ENCODE measurements at places on chromosomes 13 and 19. TPM values are rescaled to one million over a fixed set of nuclear protein-coding genes. Genes with fewer than 3 reads are reported as not detected.

TEKTIP1 gene
- total RNA-seq = not detected

GRCh38 chr13:108213946-108214345 is 1.4 kb downstream of the LIG4 start:
- peaks cover 26% of the 10 kb centered on the region for H3K36me3 ChIP-seq
- peak overlapping the region; percentile 24 for H3K27ac ChIP-seq
- H3K4me3 ChIP-seq = peak overlapping the region; percentile 60
- DNase-seq = no peak
- peaks cover 44% of the 10 kb centered on the region for H3K4me1 ChIP-seq

- no peak for DNase-seq
- no peak overlapping the region for H3K27ac ChIP-seq
- H3K36me3 ChIP-seq = no peaks in the 10 kb centered on the region
- H3K27me3 ChIP-seq = peaks cover 80% of the 10 kb centered on the region
- H3K4me3 ChIP-seq = no peak overlapping the region
- H3K4me1 ChIP-seq = peaks cover 12% of the 10 kb centered on the region
Measured at GRCh38 chr13:45849408-45849807, 2.1 kb downstream of the SIAH3 start.

DNA sequence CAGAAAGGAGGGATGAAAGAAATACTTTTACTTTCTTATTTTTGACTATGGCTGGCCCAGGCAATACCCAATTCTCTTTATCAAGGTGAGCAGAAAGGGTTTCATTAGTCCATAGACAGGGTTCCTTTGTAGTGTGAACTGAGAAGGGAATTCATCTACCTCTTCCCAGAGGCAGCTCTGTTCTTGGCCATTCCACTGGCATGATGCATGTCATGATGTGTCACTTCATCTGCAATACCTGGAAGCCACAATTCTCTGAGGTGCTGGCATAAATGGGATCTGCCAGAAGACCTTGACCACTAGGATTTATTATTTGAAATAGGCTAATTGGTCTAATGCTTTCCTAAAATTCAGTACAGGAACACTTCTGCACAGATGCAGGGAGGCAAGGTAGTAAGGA is 542.8 kb downstream of the RFC3 start:
- H3K4me3 ChIP-seq = no peak overlapping the region
- H3K4me1 ChIP-seq = no peaks in the 10 kb centered on the region
- no peaks in the 10 kb centered on the region for H3K27me3 ChIP-seq
- H3K36me3 ChIP-seq = no peaks in the 10 kb centered on the region
- H3K27ac ChIP-seq = no peak overlapping the region
- DNase-seq = no peak

- H3K27me3 ChIP-seq = no peaks in the 10 kb centered on the region
- no peaks in the 10 kb centered on the region for H3K4me1 ChIP-seq
Measured at GRCh38 chr13:106010836-106011235, 524.6 kb downstream of the EFNB2 start.

ERICH4 gene
- not detected for total RNA-seq

DNA sequence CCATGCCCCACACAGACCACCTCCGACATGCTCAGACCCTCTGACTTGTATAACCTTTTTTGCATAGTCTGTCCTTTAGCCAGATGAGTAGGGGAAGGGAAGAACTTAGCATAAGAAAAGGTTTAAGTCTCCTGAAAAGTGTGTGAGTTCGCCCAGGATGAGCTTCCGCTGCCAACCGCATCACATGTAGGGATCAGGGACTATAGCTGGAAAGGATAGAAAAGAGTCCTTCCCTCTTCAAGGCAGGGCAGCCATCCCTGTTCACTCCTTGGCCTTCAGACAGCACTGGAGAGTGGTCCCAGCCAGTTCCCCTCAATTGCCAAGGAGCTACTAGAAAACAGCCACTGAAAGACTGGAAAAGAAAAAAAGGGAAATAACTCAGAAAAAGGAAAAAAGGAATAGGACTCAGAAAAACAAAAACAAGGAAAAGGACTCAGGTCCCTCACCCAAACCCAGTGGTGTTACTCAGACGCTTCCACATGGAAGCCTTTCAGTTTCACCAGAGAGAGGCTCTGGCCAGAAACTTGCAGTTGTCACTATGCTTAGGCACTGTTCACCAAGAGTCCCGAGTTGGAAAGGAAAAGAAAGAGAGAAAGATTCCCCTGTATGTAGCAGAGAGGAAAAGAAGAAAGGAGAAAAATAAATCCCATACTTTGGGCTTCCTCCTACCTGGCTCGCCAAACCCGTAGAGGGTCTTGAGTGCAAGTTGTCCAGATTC is 5.6 kb upstream of the TM9SF2 start:
- no peaks in the 10 kb centered on the region for H3K36me3 ChIP-seq
- H3K27ac ChIP-seq = peak overlapping the region; percentile 92
- H3K27me3 ChIP-seq = no peaks in the 10 kb centered on the region
- peaks cover 47% of the 10 kb centered on the region for H3K4me1 ChIP-seq
- H3K4me3 ChIP-seq = peak overlapping the region; percentile 59

DNA sequence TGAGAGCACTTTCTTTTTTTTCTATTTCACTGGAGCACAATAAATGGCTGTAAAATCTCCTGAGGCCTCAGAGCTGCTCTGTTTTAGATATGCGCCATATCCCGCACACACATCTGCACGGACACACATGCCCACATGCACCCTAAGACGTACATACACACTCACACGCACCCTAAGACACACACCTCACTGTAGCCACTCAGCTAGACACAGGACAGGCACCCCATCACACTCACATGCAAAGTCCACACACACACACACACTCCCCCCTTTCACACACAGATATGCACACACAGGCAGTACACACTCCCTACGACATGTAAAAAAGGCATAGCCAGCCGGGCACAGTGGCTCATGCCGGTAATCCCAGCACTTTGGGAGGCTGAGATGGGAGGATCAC is 8.8 kb downstream of the ELOF1 start:
- peaks cover 26% of the 10 kb centered on the region for H3K36me3 ChIP-seq
- H3K4me1 ChIP-seq = peaks cover 4% of the 10 kb centered on the region
- H3K27me3 ChIP-seq = no peaks in the 10 kb centered on the region
- no peak overlapping the region for H3K27ac ChIP-seq

WDR62 gene
- 17.7 TPM for total RNA-seq

- no peak overlapping the region for H3K4me3 ChIP-seq
- peaks cover 50% of the 10 kb centered on the region for H3K4me1 ChIP-seq
Measured at GRCh38 chr13:114121031-114121430, 11.4 kb downstream of the RASA3 start.

PRR20C gene
- not detected for total RNA-seq

PAK4 gene
- 17.0 TPM for total RNA-seq

CYP4F2 gene
- not detected for total RNA-seq

AKT2 gene
- 107 TPM for total RNA-seq

FPR1 gene
- total RNA-seq = 4.5 TPM

- no peaks in the 10 kb centered on the region for H3K27me3 ChIP-seq
- no peak overlapping the region for H3K27ac ChIP-seq
- no peaks in the 10 kb centered on the region for H3K36me3 ChIP-seq
- DNase-seq = no peak
Measured at GRCh38 chr13:85666356-85666755, 132.9 kb downstream of the SLITRK6 start.

FFAR2 gene
- total RNA-seq = 0.27 TPM

- no peaks in the 10 kb centered on the region for H3K27me3 ChIP-seq
- peaks cover 67% of the 10 kb centered on the region for H3K36me3 ChIP-seq
- H3K4me1 ChIP-seq = peaks cover 25% of the 10 kb centered on the region
- peak; percentile 47 for DNase-seq
- no peak overlapping the region for H3K4me3 ChIP-seq
- H3K27ac ChIP-seq = peak overlapping the region; percentile 62
Measured at GRCh38 chr13:110641055-110642015, 26.0 kb downstream of the NAXD start.

DNA sequence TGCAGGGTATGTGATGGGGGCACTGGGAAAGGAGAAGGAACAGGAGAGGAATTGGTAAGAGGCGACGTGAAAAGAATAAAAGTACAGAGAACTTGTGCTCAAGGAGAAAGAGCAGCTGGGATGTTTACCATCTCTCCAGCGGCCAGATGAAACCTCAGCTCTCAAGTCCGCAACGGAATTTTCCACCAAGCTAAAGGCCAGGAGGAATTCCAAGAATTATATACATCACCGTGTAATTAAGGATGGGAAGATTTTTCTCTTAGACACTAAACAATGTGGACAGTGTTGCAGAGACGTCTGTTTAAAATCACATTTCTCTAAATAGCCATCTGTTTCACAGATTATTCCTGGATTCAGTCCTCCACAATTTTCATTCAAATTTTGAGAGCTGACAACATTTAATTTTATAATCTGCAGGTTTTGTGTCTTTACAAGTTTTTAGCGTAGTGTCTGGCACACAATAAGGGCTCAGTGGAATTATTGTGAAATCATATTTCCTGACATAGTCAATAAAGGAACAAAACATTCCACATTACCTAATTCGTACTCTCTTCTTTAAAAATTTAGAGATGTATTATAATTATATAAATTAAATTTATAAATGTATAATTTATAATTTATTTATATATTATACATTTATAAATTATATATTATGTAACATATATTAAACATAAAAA is 23.0 kb upstream of the USP29 start:
- H3K27ac ChIP-seq = peak overlapping the region; percentile 50
- no peaks in the 10 kb centered on the region for H3K36me3 ChIP-seq
- H3K4me3 ChIP-seq = no peak overlapping the region
- no peaks in the 10 kb centered on the region for H3K4me1 ChIP-seq

GRCh38 chr19:58033741-58034476 is at the start of gene ZSCAN1:
Gene ZSCAN1, plus strand, starts transcription at chr19:58034025. Its CDS starts 3,812 bp downstream, at chr19:58037837.
- H3K4me3 ChIP-seq = peak within 1 kb of the TSS; percentile 70
- peaks cover 8% of the 10 kb centered on the region for H3K4me1 ChIP-seq
- no peaks in the 10 kb centered on the region for H3K36me3 ChIP-seq

All from left ventricle myocardium inferior (tissue), 1 donor.